ENCODE measurements at places on chromosomes 2 and 18.

DNA sequence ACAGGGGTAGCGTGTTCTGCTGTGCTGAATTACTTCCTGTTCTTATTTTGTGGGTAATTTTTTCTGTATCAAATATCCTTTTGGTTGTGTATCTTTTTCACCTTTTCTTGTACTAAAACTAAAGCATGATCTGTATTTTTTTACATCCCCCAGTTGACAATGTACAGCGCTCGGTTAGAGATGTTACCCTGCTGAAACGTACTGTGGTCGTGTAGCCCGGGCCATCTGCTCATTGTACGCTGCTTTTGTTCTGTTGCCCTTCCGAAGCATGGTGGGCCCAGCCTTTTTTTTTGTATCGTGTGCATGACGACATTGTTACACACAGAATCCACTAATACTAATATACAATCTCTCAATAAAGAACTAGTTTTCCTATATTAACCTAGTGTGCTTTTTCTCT, 233.1 kb downstream of the HAUS1 start:
- DNase-seq = no peak

- DNase-seq = no peak
These were observed 136.6 kb upstream of the RMP24 start for GRCh38 chr18:35835833-35836232.

DNA sequence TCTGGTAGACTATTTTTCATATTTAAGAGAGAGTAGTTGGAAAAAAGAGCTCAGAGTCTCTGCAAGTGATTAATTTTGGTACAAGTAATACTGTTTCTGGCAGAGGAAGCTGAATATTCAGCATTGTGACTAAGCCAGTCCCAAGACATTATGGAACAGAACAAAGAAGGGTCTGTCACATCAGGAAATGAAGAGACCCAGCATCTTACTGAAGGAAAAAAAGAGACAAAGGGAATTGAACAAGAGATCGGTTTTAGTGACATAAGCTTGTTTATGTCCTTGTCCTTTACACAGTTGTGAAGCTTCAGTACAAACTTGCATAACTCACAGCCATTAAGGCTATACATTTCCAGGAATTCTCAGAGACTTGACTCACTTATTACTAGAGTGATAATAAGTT, 568.5 kb upstream of the SLC8A1 start:
- no peak for DNase-seq

DNA sequence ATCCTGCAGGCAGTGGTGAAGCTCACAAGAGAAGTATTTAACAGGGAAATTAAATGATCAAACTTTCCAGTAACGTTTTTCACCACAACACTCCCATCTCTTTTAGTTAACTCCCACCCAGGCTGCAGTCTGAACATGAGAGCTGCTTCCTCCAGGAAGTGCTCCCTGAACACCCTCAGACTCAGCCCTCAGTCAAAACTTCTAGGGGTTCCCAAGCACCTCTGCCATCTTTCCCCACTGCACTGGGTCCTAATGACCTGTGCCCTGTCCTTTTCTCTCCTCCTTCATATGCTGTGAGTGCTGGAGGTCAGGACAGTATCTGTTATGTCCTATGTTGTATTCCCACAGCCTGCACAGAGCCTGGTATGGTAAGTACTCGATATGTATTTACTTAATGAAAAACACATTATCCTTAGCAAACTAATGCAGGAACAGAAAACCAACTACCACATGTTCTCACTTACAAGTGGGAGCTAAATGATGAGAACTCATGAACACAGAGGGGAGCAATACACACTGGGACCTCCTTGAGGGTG, 49.2 kb upstream of the ASPRV1 start:
- no peak for DNase-seq

DNA sequence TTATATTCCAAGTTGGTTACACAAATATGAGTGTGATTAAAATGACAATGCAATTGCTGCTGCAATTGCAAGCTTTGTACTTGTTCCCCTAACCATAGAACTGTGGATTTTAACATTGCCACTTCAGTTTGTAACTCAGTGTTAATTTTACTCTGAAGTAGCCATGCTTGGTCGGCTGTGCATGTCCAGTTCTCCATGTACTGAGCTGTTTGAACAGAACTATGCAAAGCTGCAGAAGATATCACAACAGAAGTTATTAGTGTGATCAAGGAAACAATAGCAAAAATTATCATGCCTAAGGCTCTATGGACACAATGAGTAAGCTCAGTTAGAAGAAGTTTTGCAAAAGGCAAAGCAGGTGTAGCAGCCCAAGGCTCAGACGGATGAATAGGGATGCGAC, 45.3 kb downstream of the CXCR4 start:
- DNase-seq = no peak

GRCh38 chr18:42948831-42949230, 166.7 kb downstream of the RIT2 start:
- DNase-seq = no peak

- DNase-seq = no peak
These were observed 46.0 kb downstream of the ODC1 start for GRCh38 chr2:10402062-10402585.

GRCh38 chr2:47339745-47340541, 63.0 kb upstream of the MSH2 start:
- DNase-seq = no peak

DNA sequence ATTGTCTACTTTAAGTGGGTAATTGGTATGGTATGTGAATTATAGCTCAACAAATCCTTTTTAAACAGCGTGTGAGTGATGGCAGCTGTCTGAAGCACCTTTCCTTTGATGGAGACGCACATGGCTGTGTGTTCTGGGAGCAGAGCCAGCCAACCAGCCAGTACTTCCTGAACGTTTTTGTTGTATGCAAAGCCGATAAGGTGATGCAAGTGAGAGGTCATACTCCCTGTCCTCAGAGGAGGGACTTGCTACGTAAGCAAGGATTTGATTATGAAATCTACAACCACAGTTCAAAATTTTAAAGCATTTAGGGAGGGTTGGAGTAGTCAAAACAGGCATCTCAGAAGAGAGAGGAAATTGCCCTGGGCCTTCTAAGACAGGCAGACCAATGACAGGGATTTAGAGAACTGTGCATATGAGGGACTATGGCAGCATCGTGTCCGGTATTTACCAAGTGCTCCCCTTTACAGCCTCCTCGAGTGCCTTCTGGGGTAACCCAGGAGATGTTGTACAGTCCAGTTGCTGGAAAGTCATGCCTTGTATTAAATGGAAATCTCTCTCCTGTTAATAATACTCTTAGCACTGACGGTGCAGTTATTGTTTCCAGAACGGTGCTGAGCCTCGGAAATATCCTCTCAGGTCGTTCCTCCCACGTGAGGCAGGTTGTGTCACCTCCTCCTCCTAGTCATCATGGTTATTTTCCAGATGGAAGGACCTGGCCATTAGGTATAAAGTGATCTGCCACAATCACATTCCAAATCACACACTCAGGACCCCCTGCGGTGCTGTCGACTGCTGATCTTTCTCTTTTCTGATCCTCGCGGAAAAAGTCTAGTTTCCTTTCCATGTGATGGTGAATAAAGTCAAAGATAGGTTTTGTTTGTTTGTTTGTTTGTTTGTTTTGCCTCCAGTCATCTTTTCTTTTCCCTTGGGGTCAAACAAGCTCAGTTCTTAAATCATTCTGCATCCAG, 28.4 kb downstream of the ARHGEF4 start:
- DNase-seq = peak; percentile 44

- DNase-seq = no peak
These were observed 69.2 kb downstream of the TRIP12 start for GRCh38 chr2:229852565-229852964.

- DNase-seq = no peak
These were observed 32.0 kb upstream of the GALNT1 start for GRCh38 chr18:35549564-35549963.

- DNase-seq = no peak
These were observed 8.4 kb downstream of the FBXO36 start for GRCh38 chr2:229930656-229931055.

- no peak for DNase-seq
These were observed 12.7 kb upstream of the NFU1 start for GRCh38 chr2:69449906-69450305.

- DNase-seq = no peak
These were observed 309.5 kb upstream of the LYPD1 start for GRCh38 chr2:132979339-132980093.

DNA sequence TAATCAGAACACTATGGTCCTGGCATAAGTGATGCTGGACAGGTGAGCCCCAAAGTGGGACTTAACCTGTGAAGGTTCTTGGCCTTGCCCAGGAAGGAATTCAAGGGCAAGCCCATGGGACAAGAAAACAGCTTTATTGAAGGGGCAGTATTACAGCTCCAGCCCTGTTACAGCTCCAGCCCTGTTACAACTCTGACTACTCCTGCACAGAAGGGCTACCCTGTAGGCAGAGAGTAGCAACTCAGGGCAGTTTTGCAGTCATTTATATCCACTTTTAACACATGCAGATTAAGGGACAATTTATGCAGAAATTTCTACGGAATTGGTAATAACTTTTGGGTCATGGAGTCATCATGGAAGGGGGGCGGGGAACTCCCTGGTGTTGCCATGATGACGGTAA, 15.7 kb downstream of the IL37 start:
- no peak for DNase-seq

DNA sequence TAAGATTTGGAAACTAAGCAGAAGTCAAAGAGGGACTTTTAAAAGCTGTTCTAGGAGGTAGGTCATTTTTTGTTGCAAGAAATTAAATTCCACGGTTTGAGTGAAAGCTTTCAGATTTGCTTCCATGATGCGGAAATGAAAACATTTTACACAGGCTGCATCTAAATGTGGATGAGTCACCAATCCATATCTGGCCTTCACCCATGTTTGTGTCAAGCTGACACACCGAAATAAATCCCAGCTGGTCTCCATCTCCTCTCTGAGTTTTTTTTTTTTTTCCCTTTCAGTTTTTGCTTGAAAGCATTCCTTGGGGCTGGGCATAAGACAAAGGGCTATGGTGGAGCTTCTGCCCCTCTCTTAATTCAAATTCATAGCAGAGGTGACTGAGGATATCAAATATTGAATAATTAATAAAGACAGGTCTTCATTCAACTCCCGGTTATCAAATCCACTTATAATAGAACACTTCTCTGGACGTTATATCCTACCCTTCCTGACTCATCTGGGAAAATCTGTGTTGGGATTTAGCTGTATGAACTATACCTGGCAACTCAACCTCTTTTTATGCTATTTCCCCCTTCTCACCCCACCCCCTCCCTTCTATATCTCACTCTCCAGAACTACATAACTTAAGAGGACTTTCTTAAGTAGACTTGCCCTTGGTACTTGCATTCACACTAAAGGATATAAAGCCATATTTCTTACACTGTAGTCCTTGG, 558.3 kb upstream of the GCFC2 start:
- DNase-seq = no peak

DNA sequence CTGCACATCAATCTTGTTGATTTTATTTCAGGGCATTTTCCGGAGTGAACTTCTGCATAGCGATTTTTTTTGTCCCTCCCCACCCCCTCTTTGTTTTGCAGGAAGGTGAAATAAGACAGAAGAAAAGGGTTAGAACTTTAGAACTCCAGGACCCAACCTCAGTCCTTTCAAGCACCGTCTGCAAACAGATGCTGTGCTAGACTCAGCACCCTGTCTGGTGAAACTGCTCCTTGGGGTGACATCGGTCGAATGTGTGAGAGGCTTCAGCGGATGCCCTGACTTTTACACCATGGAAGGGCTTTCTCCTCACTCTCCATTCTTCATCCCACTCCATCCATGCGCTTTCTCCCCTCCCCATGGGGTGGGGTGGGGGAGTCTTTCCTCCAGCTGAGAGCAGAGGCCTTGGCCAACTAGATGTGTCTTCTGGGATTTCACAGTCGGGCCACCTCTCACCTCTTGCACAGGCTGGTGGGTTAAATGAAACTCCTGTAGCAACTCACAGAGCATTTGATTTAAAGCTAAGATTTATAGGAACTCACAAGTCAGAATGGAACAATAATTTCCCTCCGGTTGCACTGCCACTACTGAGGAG, 43.3 kb upstream of the EDAR start:
- no peak for DNase-seq

GRCh38 chr2:215971671-215972070, 41.7 kb downstream of the MREG start:
- no peak for DNase-seq

DNA sequence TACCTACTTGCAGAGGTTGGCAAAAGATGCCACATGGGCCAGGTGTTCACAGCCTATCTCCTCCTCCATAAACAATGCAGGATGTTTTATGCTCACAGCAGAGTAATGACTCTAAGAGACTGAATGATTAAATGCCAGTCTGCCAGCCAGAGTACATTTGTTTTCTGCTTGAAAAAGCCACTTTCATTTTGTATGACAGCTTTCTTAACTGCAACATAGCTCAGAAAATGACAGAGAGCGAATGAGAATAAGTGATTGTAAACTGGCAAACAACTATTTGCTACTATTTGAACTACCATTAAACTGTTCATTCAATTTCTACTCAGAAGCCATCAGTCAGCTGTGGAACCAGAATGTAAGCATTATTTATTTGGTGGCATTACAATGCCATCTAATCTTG, 50.6 kb upstream of the DCC start:
- DNase-seq = no peak

DNA sequence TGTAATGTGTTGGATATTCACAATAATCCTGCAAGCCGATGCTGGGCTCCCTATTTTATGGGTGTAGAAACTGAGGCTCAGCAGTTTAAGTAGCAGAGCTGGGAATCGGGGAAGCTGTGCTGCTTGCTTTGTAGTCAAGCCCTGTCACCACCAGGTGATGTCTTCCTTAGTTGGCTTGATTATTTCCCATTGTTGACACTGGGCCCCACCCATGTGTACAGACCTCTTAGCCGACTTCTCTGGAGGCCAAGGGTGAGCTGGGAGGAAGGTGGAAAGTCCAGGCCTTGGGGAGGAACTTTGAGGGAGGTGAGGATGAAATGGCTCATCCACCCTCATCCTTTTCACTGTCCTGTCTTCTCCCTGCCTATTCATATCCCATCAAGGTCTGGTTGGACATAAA, 60.0 kb downstream of the CAPN13 start:
- DNase-seq = no peak

DNA sequence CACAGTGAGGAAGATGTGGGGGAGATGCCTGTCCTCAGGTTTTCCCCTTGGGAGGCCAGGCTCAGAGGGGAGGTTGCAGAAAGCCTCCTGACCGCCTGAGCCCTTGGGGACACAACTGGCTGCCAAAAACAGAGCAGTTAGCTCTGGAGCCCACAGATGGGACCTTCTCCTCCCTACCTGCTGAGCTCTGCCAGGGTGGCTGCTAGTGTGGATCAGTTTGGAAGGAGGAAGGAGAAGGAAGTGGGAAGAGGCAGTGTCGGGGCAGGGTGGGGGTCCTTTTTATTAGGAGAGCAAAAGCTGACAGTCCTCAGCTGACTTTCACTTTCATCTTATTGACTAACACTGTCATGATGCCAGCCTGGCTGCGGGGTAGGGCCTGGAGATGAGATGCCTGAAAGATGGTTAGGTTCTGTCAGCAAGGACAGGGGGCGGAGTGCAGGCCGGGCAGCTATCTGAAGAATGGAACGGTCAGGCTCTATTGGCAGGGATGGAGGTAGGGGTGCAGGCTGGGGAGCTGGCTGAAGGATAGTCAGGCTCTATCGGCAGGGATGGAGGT, 188.5 kb upstream of the HDAC4 start:
- DNase-seq = no peak

All from SHP77 treated with DMSO at 0.1 percent for 48 hours (cell line).